ENCODE measurements at places on chromosomes 5 and 9.

DNA sequence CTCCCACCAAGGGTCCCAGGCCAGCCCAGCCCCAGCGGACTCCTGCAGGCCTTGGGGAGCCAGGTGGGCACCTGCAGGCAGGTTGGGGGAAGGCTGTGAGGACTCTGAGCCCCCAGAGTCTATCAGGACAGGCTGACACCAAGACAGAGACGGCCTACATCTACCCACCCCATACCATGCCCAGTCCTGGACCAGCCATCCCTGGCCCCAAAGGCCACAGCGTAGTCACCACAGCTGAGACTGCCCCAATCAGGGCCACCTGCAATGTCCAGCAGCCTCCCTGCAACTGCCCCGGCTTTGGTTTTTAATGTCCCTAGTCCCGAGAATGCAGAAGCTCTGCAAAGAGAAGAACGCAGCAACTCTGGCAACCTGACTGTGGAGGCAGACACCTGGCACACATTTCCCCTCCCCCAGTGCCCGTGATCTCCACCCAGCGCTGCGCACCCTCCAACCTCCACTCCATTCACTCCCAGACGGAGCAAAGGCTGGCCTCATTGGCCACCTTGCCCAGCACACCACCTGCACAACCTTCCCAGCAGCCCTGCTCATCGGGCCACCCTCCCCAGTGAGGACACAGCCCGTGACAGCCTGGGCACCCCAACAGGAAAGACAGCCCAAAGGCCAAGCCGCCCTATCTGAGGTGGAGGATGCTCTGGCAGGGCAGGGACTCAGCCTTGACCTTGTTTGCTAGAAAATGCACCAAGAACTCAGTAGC lies 14.9 kb downstream of the ADAMTS2 start:
- peaks cover 8% of the 10 kb centered on the region for H3K27me3 ChIP-seq
- H3K4me1 ChIP-seq = no peaks in the 10 kb centered on the region
- DNase-seq = no peak
- no peak overlapping the region for H3K27ac ChIP-seq
- H3K36me3 ChIP-seq = peaks cover 2% of the 10 kb centered on the region
- H3K4me3 ChIP-seq = no peak overlapping the region

- H3K4me3 ChIP-seq = no peak overlapping the region
- peaks cover 23% of the 10 kb centered on the region for H3K36me3 ChIP-seq
- DNase-seq = no peak
- no peaks in the 10 kb centered on the region for H3K27me3 ChIP-seq
Observed at GRCh38 chr9:37438359-37438758, 15.9 kb downstream of the GRHPR start.

DNA sequence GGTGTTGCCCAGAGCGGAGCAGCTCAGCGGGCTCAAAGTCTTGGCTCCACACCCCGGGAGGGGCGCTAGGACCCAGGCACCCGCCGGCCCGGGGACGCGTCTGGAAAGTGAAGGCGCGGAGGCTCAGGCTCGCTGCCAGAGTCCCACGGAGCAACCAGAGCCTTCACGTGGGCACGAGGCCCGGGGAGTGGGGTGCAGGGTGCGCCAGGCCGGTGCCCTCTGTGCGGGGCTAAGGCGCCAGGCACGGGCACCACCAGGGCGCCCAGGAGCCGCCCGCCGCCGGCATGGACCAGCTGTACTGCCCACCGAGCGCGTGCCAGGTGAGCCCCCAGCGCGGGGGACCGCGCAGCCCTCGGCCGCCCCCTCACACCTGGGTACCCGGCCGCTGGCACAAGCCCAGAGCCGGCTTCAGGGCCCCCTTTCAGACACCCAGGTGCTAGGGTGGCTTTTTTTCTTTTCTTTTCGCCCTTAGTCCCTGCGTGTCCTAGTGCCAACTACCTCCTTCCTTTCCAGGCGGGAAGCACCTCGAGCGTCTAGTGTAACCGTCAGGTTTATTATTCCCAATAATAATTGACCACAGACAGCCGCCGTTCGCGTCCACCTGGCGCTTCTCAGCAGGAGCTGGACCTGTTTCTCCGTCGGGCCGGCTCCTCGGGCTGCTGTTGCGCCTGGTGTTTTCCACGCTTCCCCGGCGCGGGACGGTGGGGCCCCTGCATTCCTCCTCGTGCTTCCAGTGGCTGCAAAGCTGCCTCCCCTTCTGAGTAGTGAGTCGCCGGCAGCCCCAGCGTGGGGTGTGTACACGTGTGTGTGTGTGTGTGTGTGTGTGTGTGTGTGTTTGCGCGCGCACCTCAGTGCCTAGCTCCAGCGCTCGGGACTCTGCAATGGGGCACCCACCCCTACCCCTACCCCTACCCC lies 30.1 kb upstream of the PDE8B start:
- DNase-seq = no peak
- H3K4me3 ChIP-seq = no peak overlapping the region
- no peaks in the 10 kb centered on the region for H3K4me1 ChIP-seq
- no peak overlapping the region for H3K27ac ChIP-seq
- H3K36me3 ChIP-seq = no peaks in the 10 kb centered on the region

DNA sequence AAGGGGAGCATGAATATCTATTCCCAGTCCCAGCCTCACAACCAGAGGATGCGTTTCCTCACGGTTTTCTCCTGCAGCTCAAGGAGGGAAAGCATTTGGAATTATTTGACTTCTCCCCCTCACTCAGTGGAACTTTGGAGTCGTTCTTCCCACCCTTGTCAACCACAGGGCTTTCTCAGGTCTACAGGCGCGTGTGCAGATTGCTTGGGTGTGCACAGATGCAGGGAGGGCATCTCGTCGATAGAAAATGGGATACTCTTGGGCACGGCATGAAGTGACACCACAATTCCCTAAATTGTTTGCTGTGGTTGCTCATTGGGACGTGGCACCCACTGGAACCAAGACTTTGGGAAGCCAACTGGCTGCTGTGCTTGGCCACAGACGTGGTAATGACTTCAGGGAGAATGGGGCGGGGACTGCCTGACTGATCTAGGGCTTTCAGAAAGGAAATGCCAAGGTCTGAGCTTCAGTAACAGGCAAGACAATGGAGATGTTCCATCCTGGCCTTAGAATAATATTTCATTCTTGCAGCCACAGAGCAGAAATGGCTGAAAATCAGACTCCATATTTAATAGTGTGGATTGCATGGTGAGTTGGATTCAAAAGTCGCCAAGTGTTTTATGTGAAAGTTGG lies 12.2 kb upstream of the OBP2B start:
- no peaks in the 10 kb centered on the region for H3K36me3 ChIP-seq
- H3K4me3 ChIP-seq = no peak overlapping the region
- no peak for DNase-seq
- H3K4me1 ChIP-seq = no peaks in the 10 kb centered on the region

GRCh38 chr5:75660678-75661465 lies 49.6 kb downstream of the ANKDD1B start:
- no peaks in the 10 kb centered on the region for H3K36me3 ChIP-seq
- no peaks in the 10 kb centered on the region for H3K27me3 ChIP-seq
- H3K4me3 ChIP-seq = no peak overlapping the region
- no peak overlapping the region for H3K27ac ChIP-seq
- peaks cover 4% of the 10 kb centered on the region for H3K4me1 ChIP-seq
- no peak for DNase-seq

GRCh38 chr5:97560599-97560993 lies 377.5 kb upstream of the RIOK2 start:
- peaks cover 3% of the 10 kb centered on the region for H3K27me3 ChIP-seq
- no peak overlapping the region for H3K27ac ChIP-seq
- DNase-seq = no peak
- H3K4me3 ChIP-seq = no peak overlapping the region
- H3K36me3 ChIP-seq = no peaks in the 10 kb centered on the region

DNA sequence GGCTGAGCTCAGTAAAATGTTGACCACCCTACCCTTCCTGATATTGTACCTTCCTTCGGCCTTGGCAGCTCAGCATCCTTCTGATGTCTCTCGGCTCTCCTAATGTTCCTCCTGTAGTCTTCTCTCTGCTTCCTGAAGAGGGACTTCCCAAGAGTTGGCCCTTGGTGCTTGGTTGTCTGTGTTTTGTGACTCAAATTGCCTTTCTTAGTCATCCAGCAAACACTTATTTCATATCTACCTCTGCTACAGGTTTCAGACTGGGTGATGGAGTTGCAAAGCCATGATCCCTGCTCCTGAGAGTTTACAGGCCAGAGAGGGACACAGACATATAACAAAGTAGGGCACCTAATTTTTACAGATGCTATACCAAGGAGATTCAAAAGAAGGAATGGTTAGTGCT lies 70.1 kb downstream of the SV2C start:
- H3K4me1 ChIP-seq = no peaks in the 10 kb centered on the region
- no peak overlapping the region for H3K27ac ChIP-seq
- no peak overlapping the region for H3K4me3 ChIP-seq
- peaks cover 5% of the 10 kb centered on the region for H3K36me3 ChIP-seq
- peaks cover 24% of the 10 kb centered on the region for H3K27me3 ChIP-seq

Data from memory B cell (primary cell).